ENCODE measurements at places on chromosomes 4 and X. TPM values are rescaled to one million over a fixed set of nuclear protein-coding genes. Genes with fewer than 3 reads are reported as not detected.

DNA sequence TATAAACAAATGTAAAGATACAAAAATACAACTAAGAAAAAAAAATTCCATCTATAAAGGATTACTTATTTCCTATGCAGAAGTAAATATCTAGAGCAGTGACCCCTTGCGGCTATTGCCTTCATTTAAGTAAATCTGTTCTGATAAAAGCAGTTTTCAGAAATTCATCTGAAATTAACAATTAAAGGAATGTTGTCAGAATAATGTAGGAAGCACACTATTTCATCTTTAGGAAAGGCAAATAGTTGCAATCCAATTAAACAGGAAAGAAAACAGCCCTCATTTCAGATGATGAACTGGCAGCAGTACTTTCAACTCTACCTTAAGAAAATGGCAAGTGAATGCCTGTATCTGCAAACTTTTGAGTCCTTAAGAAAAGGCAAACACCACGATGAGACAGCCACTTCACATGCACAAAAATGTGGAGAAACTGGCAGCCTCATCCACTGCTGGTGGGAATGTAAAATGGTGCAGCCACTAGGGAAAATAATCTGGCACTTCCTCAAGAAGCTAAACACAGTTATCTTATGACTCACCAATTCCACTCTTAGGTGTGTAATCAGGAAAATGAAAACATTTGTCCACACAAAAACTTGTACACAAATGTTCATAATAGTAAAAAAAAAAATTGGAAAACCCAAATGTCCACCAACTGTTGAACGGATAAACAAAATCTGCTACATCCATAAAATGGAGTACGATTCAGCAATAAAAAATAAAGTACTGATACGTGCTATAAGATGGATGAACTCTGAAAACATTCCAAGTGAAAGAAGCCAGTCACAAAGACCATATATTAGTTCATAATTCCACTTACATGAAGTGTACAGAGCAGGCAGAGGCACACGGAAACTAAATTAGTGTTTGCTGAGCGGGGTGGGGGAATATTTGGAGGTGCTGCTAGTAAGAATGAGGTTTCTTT, 2.0 kb upstream of the THAP9 start:
- H3K27me3 ChIP-seq, result no peaks in the 10 kb centered on the region
- peaks cover 42% of the 10 kb centered on the region for H3K4me1 ChIP-seq
- H3K27ac ChIP-seq, result peak overlapping the region; percentile 98
- H3K36me3 ChIP-seq, result peaks cover 9% of the 10 kb centered on the region
- peak overlapping the region; percentile 99 for H3K4me3 ChIP-seq

DNA sequence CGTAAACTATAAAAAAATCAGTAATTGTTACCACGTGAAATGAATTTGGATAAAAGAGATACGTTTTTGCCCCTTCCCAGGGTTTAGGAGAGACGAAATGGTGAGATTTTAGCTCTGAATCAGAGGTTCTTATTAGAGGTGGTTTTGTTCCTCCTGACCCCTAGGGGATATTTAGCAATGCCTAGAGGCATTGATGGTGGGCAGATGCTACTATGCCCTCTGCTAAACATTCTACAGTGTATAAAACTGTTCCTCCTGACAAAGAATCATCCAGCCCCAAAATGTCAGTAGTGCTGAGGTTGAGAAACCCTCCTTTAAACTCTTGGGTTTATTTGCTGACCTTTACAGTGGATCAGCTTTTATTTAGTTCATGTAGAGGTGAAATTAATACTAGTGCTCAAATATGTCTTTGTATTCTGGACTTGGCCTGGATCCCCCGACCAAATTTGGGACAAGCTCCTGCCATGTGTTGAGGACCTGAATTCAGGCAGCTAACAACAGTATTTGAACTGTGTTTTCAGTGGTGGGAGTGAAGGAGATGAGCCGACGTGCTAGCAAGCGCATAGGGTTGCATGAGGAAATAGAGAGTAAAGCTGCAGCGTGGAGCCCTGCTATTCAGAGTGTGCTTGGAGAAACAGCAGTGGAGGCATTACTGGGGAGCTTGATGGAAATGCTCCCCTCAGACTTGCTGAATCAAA, 126.1 kb downstream of the PTTG2 start:
- DNase-seq, result no peak
- H3K4me3 ChIP-seq, result no peak overlapping the region
- H3K27ac ChIP-seq, result no peak overlapping the region
- H3K27me3 ChIP-seq, result no peaks in the 10 kb centered on the region
- no peaks in the 10 kb centered on the region for H3K4me1 ChIP-seq

- H3K27me3 ChIP-seq, result no peaks in the 10 kb centered on the region
- no peak overlapping the region for H3K4me3 ChIP-seq
- no peaks in the 10 kb centered on the region for H3K4me1 ChIP-seq
- no peaks in the 10 kb centered on the region for H3K36me3 ChIP-seq
- no peak for DNase-seq
Measured at GRCh38 chr4:187283201-187283955, 559.7 kb upstream of the FAT1 start.

DNA sequence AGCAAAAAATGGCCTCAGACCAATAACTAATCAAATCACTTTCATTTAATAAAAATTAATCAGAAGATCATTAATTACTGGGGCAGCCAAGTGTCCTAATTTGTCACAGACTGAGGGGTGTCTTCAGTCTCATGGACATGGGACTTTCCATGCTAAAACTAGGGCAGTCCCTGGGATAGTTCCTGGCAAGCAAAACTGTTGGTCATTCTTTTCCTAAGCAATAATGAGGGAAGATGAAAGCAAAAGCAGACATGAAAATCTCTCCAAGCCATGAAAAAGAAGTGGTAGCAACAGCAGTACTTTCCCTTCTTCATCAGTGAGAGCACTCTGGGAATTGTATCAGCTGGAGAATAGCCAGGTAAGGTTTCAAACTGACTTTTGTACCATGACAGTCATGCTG, 3.7 kb upstream of the ANTXR2 start:
- DNase-seq, result no peak
- H3K36me3 ChIP-seq, result no peaks in the 10 kb centered on the region
- no peaks in the 10 kb centered on the region for H3K27me3 ChIP-seq

- H3K27ac ChIP-seq, result no peak overlapping the region
- no peak overlapping the region for H3K4me3 ChIP-seq
- no peaks in the 10 kb centered on the region for H3K4me1 ChIP-seq
- no peaks in the 10 kb centered on the region for H3K27me3 ChIP-seq
- H3K36me3 ChIP-seq, result no peaks in the 10 kb centered on the region
Measured at GRCh38 chr4:138292321-138292720, 50.2 kb upstream of the SLC7A11 start.

GRCh38 chr4:183398298-183399125, 45.9 kb upstream of the CDKN2AIP start:
- H3K36me3 ChIP-seq, result no peaks in the 10 kb centered on the region
- DNase-seq, result peak; percentile 49
- H3K27ac ChIP-seq, result peak overlapping the region; percentile 25
- H3K4me1 ChIP-seq, result peaks cover 5% of the 10 kb centered on the region
- peak overlapping the region; percentile 64 for H3K4me3 ChIP-seq

GRCh38 chrX:13651150-13651549, 1.8 kb upstream of the TCEANC start:
- DNase-seq, result no peak
- H3K4me1 ChIP-seq, result peaks cover 32% of the 10 kb centered on the region
- H3K4me3 ChIP-seq, result no peak overlapping the region
- peaks cover 9% of the 10 kb centered on the region for H3K36me3 ChIP-seq
- no peaks in the 10 kb centered on the region for H3K27me3 ChIP-seq

The NAP1L3 gene
- total RNA-seq, result 10.2 TPM

- H3K36me3 ChIP-seq, result no peaks in the 10 kb centered on the region
- no peak for DNase-seq
- no peak overlapping the region for H3K27ac ChIP-seq
- H3K4me1 ChIP-seq, result no peaks in the 10 kb centered on the region
Measured at GRCh38 chr4:61293707-61294400, 93.7 kb downstream of the ADGRL3 start.

The YIPF7 gene
- total RNA-seq, result not detected

The TRPC5OS gene
- not detected for total RNA-seq

DNA sequence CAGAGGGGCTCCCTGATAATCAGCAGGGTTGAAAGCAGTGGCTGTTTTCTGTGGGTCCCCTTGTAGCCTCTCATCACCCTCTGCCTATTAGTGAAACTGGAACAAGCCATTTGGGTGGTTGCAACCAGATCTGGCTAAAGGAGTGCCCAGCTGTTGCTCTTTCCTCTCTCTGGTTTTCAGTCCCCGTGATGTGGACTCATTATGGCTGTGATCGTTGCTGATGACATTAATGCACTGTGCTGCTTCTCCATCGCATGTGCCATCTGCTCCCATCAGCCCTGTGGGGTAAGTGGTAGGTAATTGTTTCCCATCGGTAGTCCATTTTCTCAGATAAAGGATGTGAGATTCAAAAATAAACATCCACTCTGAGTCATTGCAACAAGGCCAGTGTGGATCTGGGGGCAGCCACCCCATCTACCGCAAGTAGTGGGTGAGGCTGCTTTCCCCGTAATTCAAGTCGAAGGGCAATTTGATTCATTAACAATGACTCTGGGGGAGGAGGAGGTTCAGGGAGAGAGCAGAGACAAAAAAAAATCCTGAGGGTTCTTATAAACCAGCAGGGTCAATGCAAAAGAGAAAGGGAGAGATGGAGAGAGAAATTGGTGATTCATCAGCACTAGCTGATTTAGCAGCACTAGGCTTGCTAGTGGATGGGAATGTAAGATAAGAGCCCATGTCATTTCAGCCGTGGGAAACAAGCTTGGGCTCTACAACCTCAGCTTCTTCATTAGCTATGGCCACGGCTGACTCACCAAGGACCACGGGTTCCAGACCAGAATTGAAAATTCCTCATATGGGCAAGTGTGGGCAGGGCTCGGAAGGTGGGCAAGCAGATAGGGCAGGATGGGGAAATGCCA, 357.8 kb downstream of the MID1IP1 start:
- H3K4me3 ChIP-seq, result no peak overlapping the region
- no peaks in the 10 kb centered on the region for H3K4me1 ChIP-seq
- no peaks in the 10 kb centered on the region for H3K27me3 ChIP-seq
- no peaks in the 10 kb centered on the region for H3K36me3 ChIP-seq
- H3K27ac ChIP-seq, result no peak overlapping the region
- DNase-seq, result no peak

The MSANTD1 gene
- 2.0 TPM for total RNA-seq

DNA sequence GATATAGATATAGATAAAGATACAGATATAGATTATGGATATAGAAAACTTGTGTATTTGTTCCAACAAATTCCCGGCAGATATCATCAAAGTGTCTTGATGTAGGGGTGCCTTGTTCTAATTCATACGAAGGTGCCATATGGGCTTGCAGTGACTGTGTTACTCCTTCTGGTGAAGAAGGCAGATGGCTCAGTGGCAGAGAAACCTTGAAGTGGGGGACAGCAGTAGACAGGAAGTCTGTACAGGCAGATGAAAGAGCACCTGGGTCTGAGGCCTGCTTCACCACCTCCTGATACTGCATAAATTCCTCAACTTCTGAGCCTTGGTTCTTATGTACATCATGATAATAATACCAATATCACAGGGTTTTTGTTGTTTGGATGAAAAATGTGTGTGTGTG, 179.5 kb upstream of the GATB start:
- no peak overlapping the region for H3K27ac ChIP-seq
- H3K4me1 ChIP-seq, result peaks cover 5% of the 10 kb centered on the region
- H3K4me3 ChIP-seq, result no peak overlapping the region
- no peaks in the 10 kb centered on the region for H3K27me3 ChIP-seq
- H3K36me3 ChIP-seq, result no peaks in the 10 kb centered on the region
- peak; percentile 16 for DNase-seq

DNA sequence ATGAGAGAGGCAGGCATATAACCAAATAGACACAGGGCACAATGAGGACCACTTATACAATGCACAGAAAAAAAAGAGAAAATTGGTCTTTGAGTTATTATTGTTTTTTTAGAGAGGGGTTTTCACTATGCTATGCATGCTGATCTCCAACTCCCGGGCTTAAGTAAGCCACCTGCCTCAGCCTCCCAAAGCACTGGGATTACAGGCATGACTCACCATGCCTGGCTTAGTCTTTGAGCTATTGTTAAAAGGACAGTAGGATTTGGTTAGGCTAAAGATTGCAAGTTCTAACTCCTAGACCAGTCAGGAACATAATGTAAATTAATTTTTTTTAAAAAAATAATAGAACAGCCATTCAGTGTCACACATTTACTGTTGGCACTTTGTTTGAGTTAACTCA, 340.1 kb downstream of the GPAT3 start:
- no peaks in the 10 kb centered on the region for H3K4me1 ChIP-seq
- no peak for DNase-seq
- no peak overlapping the region for H3K27ac ChIP-seq
- no peak overlapping the region for H3K4me3 ChIP-seq
- no peaks in the 10 kb centered on the region for H3K36me3 ChIP-seq
- H3K27me3 ChIP-seq, result no peaks in the 10 kb centered on the region

DNA sequence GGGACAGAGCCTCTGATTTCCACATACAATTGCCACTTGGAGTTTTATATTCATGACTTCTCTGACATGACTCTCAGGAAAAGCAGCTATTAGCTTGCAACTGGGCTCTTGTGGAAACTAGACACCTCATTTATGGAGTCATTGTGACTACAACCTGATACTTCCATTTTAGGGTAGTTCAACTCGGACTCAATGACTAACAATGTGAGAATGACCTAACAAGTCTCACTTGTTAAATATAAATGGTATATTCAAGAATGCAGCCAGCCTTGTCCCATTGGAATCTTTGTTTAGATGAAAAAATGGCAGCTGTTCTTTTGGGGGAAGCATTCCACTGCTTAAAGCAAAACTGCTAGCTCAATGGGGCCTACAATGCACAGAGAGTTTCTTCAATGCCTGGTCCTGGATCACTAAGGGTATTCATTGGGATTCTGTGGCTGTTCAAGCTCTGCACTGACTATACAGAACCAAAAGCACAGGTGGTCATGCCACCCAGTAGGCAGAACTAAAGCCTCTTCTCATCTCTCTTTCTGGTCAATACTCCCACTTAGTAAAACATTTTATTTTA, 36.5 kb upstream of the GLRA3 start:
- H3K36me3 ChIP-seq, result no peaks in the 10 kb centered on the region
- DNase-seq, result no peak
- no peak overlapping the region for H3K27ac ChIP-seq
- no peaks in the 10 kb centered on the region for H3K4me1 ChIP-seq

- no peaks in the 10 kb centered on the region for H3K4me1 ChIP-seq
- H3K36me3 ChIP-seq, result no peaks in the 10 kb centered on the region
- H3K4me3 ChIP-seq, result no peak overlapping the region
Measured at GRCh38 chr4:40520533-40520932, 109.1 kb downstream of the RBM47 start.

DNA sequence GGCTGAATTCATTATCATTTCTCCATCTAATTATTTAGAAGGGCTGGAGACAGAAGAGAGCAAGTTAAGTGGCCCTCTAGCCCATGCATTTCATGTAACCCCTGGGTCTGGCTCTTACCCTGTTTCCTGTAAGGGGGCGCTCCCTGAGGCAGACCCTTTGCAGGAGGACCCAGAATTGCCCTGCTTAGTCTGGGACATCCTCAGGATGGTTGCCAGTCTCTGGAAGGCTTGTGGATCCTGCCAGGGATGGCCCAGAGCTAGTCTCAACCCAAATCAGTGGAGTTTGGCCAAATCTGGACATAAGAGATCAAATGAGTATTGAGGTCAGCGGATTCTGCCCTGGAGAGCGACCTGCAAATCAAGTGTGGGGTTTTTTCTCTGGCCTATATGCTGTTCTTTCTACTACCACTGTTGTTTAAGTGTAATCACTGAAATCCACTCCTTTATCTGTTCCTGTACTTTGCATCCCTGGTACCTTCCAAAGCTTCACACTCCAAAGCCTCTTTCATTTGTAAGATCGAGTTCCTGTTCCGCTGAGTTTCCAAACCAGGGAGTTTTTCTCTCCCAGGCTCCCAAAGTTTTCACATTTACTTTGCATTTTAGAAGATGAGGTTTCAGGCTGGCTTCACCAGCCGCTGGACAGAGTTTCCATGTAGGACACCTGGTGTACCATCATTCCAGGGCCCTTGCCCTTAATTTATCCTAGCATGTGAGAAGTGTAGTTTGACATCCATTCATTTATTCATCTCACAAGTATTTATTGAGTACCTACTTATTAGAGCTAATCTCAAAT, 6.3 kb downstream of the KLF3 start:
- peaks cover 89% of the 10 kb centered on the region for H3K4me1 ChIP-seq
- H3K27me3 ChIP-seq, result no peaks in the 10 kb centered on the region
- no peak overlapping the region for H3K4me3 ChIP-seq
- H3K27ac ChIP-seq, result peak overlapping the region; percentile 44
- H3K36me3 ChIP-seq, result no peaks in the 10 kb centered on the region

Measured in CD4-positive, alpha-beta memory T cell (primary cell).